A375 (cell line): ENCODE measurements at places on chromosomes 6 and 20. TPM values are rescaled to one million over a fixed set of nuclear protein-coding genes. Genes with fewer than 3 reads are reported as not detected.

The MCHR2 gene
- total RNA-seq, result not detected in 2 replicates

The C6orf15 gene
- not detected in 2 replicates for total RNA-seq

The ZGPAT gene
- total RNA-seq, result 38.3 and 52.1 TPM in 2 replicates

The PLAGL2 gene
- 3.9 and 4.6 TPM in 2 replicates for total RNA-seq

The TRIM26 gene
- 23.1 and 24.6 TPM in 2 replicates for total RNA-seq

The TMEM244 gene
- total RNA-seq, result 0.75 TPM in 1 of 2 replicates, not detected in the other

The OR12D3 gene
- 0.08 TPM in 1 of 2 replicates, not detected in the other for total RNA-seq

The SLC25A27 gene
- total RNA-seq, result 10.6 and 15.2 TPM in 2 replicates

The PTK6 gene
- 0.24 TPM in 1 of 2 replicates, not detected in the other for total RNA-seq

The SFTA2 gene
- total RNA-seq, result not detected in 2 replicates

The GNAS-AS1 gene
- total RNA-seq, result 5.1 and 8.4 TPM in 2 replicates

The NEDD9 gene
- 13.5 and 13.9 TPM in 2 replicates for total RNA-seq
